ENCODE measurements at places on chromosomes 12 and 14.

DNA sequence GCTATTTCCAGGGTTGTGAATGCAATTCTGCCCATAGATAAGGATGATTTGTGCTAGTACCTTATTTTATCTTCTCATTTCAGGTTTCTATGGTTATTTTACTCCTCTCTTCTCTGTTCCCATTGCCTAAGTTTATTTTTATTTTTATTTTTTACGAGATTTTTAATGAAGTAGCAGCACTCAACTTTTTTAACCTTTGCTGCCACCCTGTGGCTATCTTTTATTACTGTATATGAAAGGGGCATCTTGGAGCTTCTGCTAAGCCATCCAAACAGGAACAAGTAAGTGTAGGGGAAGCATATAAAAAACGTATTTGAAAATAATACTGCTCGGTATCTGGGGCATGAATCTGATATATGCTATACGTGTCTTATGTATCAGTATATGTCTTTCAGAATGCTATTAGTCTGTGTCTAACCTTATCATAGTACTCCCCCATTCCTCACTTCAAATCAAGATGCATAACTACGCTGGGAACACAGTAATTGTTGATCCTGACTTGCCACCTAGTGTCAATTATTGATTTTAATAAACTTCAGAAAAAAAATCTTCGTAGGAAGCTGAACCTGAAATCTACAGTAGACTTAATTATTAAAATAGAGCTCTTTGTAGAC, 60.3 kb downstream of the KLRG1 start:
- DNase-seq = peak; percentile 53

DNA sequence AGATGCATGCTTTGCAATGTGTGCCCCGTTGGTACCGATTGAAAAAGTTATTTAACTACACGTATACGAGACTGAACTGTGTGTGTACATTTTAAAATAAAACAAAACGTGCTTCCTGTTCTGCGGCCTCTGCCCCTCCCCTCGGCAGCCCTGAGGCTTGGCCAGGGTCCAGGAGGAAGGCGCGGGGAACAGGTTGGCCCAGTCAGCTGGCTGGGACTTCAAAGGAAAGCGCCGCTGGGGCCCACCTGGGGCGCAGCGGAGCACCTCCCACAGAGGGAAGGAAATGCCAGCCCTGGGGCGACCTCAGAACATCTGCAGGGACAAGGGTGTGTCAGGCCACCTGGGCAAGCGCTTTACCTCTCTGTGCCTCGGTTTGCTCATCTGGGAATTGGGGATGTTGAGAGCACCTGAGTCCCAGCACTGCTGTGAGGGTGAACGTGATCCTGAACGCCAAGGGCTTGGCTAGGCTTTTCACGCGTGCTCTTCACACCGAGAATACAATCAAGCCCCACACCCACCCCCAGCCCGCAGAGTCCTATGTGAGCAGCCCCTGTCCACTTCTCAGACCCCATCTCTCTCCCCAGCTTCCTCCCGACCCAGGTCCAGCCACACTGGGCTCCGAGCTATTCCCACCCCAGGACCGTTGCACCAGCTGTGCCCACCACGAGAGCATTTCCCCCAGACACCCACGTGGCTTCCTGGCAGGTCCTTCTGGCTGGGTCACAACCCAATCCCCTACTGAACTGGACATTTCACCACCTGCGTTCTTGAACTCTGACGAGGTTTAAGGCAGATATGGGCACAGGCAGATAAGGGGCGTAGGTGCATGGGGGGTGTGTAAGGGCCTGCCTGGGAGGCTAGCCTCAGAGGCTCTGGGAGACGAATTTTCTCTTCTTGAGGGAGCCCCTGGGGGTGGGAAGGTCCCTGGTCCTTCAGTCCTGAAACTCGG, 41.9 kb upstream of the NCOR2 start:
- DNase-seq = peak; percentile 93

GRCh38 chr12:64825143-64826021, 935 bp downstream of the TBC1D30 start:
- DNase-seq = no peak

DNA sequence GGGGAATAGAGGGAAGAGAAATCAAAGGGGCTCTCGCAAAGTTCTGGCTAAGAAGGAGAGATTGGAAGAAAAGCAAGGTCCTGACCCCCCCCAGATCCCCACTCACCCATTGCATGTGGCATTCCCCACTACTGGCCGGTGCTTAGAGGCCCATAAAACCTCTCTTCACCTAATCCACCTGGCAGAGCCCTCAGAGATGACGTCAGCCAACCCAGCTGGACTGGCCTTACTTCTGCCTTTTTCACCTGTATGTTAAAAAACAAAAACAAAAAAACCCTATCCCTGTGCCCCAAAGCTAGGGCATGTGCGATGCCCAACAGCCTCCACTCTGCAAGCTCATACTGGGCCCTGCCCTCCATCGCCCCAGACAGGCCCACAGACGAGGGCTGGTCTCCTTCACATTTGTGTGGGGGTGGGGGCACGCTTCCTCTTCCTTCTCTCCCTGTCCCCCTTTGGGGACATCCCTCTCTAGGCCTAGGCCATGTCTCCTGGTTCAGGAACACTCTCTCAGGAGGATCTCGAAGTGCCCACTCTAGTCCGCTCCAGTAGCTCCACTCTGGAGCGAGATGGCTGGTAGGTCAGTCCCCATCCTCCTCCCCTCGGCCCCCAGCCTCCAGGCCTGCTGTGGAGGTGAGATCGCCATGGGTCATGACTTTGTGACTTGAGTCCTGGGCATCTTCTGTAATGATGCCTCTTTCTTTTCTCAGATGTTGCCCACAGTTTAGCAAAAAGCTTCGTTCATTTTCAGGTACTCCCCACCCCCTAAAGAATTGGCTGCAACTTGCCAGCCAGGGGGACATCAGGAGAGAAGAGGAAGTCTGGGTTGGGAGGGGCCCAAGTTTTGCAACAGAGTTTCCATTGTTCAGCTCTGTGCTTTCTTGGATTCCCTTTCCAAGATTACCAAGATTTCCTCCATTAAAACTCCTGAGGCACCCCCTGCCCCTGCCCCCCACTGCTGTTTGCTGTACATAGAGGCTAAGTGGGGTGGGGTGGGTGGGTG, 37.0 kb downstream of the FIGNL2 start:
- DNase-seq = no peak

- no peak for DNase-seq
These were observed 28.6 kb upstream of the TBC1D15 start for GRCh38 chr12:71810921-71811320.

DNA sequence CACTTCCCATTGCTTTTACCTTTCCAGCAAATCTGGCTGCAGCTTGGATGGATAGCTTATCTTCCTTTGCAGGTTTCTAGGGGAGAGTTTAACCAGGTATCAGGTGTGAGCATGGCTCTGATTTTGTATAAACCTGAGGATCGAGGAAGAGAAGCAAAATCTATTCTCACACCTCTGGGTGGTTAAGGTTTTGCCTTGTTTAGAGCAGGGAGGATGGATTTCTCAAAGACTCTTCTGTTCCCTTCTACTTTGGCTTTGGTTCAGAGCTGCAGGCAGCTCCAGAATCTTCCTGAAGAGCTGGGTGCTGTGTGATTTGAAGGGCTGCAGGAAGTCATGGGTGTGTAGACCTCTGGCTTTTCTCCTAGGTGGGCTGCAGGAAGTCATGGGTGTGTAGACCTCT, 1.7 kb downstream of the JDP2 start:
- DNase-seq = no peak

GRCh38 chr12:95096852-95097251, 23.4 kb upstream of the NR2C1 start:
- peak; percentile 17 for DNase-seq

DNA sequence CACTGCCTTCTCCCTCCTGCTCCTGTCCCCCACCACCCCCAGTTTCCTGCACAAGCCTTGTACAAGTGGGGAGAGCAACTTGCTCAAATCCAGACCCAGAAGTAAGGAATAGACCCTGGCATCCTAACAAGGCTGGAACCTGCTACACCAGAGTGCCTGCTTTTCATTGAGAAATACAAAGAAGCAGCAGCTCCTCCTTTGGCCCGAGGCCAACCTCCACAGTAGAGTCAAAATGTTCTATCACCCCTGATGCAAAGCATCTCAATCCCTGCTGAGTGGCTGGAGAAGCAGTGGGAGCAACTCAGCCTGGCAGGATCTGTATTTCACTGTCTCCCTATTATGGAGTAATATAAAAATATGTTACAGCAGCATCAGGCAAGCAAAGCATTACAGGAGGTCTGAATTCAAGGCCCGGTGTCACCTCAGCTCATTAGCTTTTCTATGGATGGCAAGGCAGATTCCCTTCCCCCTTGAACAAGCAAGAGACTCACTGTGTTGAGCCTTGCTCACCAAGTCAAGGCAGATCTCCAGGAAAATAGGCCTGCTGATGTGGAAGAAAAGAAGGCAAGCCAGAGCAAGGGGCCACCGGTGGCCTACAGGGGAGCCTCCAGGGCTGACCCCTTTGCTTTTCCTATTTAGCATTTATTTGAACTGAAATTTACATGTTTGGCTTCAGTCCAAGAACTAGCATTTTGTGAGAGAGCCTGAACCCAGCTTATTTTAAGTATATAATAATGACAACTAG, 186.3 kb upstream of the EGLN3 start:
- DNase-seq = no peak

- DNase-seq = no peak
These were observed 42.4 kb upstream of the RAD51AP1 start for GRCh38 chr12:4496145-4496838.

GRCh38 chr12:11651381-11651780, 1.9 kb downstream of the ETV6 start:
- no peak for DNase-seq

DNA sequence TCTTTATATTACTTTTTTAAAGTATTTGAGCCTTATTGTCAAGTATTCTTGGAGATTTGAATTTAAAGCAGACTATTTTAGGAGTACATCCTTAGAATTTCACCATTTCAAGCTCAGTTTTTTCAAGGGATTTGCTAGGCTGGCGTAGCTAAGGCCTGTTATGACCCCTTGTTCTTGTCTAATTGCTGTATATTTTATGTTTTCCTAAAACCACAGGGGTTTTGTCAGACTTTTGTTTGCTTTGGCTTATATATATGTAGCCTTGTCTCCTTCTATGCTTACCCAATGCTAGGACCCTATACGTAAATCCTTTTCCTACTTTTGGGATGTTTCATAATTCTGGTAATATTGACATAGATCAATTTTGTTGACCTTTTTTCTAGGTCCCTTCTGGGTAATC, 147.0 kb upstream of the SYT10 start:
- no peak for DNase-seq

All from urothelium cell line (cell line).